ENCODE measurements at places on chromosomes 12 and 14.

DNA sequence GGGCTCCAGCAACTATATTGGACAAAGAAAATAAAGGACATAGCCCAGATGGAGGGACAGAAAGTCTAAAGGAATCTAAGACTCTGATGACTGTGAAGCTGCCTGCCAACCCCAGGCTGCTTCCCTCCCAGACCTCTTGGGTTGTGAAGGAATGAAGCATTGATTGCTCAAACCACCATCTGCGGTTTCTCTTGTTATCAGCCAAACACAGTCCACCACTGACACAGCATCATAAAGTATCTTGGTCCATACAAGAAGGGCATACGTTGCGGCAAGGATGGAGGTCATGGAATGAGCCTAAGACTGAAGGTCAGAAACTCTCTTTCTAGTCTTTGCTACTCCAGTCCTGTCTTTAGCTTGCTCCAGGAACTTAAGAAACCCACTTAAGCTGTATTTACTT, 58.5 kb upstream of the PLXNC1 start:
- no peak for DNase-seq

DNA sequence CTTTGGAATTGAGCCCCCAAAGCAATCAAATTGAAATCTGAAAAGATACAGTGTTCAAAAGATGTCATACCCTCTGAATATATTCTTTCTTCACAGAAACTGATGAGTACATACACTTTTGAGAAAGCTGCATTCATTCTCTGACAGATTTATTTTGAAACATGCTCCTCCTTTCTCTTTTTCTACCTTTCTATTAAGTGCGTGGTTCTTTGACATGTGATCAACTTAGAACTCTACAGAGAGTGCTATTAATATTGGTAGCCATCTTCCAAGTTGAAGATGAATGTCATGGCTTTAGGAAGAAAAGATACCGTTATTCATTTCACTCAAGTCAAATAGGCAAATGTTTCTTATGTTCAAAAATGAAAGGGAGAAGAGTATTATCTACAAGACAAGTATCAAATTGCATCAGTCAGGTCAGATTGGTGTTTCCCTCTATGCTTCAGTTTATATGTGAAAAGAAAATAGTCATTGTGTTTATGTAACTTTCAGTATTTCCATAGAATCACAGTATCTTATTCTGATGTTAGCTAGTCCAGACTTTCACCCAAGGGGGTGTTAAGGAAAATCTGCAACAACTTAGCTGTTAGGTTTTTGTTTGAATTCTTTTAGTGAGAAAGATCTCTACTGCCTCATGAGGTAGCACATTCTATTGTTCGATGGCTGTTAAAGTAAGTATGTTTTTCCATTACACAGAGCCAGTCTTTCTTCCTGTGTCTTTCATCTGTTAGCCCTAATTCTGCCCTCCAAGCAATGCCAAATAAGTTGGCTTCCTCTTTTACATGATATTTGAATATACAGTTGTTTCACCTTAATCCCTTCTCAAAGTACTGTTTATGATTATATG, 55.4 kb upstream of the GARIN2 start:
- no peak for DNase-seq

DNA sequence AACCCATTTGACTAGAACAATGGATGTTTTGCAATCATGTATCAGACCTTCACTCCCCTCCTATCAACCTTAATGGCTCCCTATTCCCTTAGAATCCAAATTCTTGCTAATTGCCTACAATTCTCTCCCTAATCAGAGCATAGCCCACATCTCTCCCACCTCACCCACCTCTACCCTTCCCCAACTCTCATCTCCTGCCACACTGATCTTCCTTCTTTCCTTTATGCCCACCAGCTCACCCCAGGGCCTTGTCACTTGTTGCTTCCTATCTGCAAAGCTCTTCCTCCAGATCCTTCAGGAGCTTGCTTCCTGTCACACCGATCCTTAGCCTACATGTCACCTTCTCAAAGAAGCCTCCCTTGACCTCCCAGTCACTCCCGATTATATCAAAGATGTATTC, 177.8 kb downstream of the KSR2 start:
- DNase-seq, result no peak

DNA sequence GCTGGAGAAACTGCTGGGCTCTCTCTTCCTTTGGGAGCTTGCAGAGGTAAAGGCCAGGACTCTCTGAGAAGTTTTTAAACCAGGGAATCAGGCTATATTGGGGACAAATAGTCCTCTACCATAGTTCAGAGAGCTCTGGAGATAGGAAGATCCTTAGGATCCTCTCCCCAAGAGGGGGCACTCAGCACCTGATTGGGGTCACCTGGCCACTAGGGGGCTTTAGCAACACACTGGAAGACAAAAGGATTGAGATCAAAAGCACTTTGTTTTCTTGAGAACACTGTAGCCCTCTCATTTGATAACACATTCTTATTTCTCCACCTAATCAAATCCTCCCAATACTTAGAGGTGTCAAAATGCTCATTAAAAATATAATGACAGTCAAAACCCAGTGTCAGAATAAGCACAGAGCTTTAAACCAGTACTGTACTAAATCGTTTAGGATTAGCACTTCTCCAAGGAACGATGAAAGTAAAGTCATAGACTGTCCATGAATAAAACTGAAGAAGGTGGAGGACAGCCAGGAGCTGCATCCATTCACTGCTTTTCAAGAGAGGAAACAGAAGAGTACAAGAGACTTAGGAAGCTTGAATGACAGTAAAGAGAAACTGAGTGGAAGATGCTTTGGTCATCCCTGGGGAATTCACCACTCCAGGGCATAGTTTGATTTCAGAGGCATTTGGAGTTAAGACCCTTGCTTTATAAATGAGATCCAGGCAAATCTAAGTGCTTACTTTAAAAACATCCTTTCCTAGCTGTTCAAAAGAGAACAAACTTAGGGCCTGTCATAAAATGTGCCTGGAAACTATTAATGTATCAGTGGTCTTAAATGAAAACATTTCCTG, 26.5 kb downstream of the BMP4 start:
- DNase-seq, result no peak

DNA sequence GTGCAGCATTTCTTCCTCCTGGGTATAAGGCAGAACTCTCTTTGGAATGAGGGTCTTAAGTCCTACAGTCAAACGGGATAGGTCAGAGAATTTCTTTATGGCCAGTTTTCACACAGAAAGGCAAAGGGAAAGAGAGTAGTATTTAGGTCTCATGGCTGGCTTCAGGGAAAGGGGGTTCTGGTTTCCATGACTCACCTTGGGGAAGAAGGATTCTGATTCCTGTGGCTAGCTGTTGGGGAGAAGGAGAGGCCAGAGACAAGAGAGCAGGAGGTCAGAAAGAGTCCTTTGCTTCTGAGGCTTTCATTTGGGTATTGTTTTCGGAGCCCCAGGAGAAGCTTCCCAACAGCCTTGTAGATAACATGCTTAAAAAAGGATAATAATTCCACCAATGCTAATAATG, 332.5 kb downstream of the NPAS3 start:
- DNase-seq, result no peak

DNA sequence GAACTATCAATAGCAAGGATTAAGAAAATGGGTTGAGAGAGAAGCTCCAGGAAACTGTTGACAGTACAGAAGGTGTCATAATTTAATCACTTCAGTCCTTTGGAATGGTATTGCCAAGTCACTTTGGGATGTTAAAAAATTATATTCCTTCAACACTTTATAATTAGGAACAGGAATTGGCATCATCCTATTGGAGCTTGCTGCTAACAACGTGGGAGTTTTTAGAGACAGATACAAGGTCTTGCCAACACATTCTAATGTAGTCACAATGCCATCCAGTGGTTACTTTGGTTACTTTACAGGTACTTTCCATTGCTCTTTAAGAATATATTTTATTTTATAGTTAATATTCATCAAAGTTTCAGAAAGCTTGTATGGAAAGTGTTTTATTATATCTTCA, 310.1 kb downstream of the SYT1 start:
- no peak for DNase-seq

- DNase-seq, result no peak
Measured at GRCh38 chr12:49730568-49731101, 10.7 kb upstream of the TMBIM6 start.
